Adrenal gland (tissue), 19 donors: ENCODE measurements at places on chromosomes 1 and 21. TPM values are rescaled to one million over a fixed set of nuclear protein-coding genes. Genes with fewer than 3 reads are reported as not detected.

Gene PRMT2
- 79.9 TPM for total RNA-seq

DNA sequence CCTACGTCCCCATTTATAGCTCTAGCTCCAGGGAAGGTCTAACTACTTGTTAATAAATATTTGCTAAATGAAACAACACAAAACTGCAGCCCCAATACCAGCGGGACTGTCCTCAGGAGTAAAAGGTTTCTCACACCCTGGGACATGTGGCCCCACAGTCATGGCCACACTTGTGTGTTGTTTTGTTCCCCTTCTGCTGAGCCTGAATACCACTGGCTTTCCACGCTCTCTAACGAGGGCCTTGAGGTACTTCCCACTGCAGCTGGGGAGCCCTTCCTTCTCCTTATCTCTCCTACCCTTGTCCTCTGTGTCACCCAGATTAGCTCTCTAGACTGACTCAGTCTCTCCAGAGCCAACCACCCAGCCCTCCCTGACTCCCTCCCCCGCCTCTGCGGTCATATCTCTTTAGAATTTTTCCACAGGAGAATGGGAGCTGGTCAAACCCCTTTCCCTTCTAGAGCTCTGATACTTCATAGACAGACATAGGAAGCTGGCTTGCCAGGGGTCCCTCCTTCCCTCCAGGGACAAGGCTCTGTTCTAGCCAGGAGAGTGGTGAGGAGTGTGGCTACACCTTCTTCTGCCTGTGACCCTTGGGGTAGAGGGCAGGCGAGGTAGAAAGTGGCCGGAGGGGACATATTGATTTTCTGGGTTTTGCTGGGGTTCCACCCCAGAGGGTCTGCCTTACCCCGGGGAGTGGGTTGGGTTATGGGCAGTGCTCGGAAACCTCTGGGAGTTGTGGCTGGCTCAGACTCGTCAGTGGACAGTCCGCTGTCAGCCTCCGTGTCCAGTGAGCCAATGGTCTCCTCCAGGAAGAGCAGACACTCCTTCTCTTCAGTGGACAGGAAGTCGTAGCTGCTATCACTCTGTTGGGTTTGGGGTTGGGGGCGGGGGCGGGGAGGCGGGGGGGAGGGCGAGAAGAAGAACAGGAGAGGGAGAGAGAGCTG is 8.1 kb downstream of the C1orf116 start:
- peak overlapping the region; percentile 86 for H3K27ac ChIP-seq
- H3K4me3 ChIP-seq: no peak overlapping the region
- peak; percentile 72 for DNase-seq
- peaks cover 46% of the 10 kb centered on the region for H3K4me1 ChIP-seq

DNA sequence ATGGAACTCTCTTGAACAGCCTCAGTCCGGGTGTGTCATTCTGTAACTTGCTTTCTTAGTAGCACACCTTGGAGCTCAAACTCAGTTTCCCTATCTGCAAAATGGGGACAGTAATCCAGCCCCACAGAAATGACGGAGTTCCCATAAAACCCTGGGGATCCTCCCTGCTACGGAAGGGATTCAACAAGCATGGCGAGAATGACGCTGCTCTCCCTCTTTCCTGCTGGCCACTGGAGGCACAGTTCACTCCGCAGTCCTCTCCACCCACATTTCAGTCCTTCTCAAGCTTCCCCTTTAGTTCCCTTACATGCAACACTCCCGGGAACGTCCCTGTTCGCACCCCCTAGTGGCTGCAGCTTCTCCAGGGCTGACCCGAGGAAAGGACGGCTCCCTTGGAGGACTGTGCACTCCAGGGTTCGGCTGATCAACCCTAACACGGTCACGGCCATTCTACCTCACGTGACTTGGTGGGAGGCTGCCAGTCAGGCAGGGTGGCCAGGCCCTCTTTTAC is 20.6 kb downstream of the RUNX3 start:
- no peaks in the 10 kb centered on the region for H3K27me3 ChIP-seq
- H3K4me1 ChIP-seq: no peaks in the 10 kb centered on the region
- peak; percentile 39 for DNase-seq
- H3K27ac ChIP-seq: no peak overlapping the region

Gene FAF1
- 58.3 TPM for total RNA-seq

GRCh38 chr1:223844787-223845036 is 1.0 kb downstream of the TP53BP2 start:
- no peaks in the 10 kb centered on the region for H3K36me3 ChIP-seq
- peaks cover 9% of the 10 kb centered on the region for H3K4me1 ChIP-seq
- peak; percentile 25 for DNase-seq
- peak overlapping the region; percentile 22 for H3K4me3 ChIP-seq
- H3K27me3 ChIP-seq: no peaks in the 10 kb centered on the region

Gene GLMP
- 181 TPM for total RNA-seq

GRCh38 chr21:41783476-41784180 is 16.8 kb upstream of the RIPK4 start:
- H3K27ac ChIP-seq: no peak overlapping the region
- DNase-seq: no peak
- H3K36me3 ChIP-seq: no peaks in the 10 kb centered on the region
- no peak overlapping the region for H3K4me3 ChIP-seq
- H3K4me1 ChIP-seq: no peaks in the 10 kb centered on the region
